ENCODE measurements at places on chromosomes 5 and 9. TPM values are rescaled to one million over a fixed set of nuclear protein-coding genes. Genes with fewer than 3 reads are reported as not detected.

The CA9 gene
- 0.21 TPM for polyA plus RNA-seq

The WNK2 gene
- not detected for polyA plus RNA-seq

The CNTFR gene
- polyA plus RNA-seq, result not detected

GRCh38 chr5:180135128-180135955 is 63.8 kb upstream of the RNF130 start:
- DNase-seq, result no peak

- no peak for DNase-seq
Measured at GRCh38 chr9:110476251-110476650, 103.3 kb downstream of the SVEP1 start.

DNA sequence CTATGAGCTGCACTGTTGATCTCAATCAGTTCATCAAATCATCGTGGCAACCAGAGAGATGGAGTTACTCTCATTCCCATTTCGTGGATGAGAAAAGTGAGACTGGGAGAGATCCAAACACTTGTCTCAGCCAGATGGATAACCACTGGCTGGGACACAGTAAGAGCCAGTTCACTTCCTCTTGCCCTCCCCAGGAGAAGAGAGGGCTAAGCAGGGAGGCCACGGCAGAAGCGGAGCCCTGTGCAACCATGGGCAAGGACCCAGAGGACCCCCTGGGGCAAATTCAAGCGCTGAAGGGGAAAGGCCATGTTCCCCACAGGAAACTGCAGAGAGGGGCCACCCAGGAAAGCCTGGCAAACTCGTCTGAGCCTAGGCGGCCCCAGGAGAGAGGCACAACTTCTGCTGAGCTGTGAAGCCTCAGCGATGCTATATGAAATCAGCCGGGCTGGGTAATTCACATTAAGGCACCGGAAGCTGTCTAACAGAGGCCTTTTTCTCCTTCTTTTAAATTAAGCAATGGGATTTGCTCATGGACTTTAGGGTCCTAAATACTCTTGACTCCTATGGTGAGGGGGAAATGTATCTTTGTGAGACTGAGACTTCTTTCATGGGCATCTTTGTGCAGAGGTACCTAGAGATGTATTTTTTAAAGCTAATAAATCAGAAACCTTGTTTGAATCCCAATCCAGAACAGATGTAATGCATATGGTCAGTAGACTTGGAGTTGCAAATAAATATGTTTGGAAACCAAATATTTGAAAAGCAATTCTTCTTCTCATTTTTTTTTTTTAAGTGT is 137.1 kb upstream of the SMIM23 start:
- DNase-seq, result no peak

DNA sequence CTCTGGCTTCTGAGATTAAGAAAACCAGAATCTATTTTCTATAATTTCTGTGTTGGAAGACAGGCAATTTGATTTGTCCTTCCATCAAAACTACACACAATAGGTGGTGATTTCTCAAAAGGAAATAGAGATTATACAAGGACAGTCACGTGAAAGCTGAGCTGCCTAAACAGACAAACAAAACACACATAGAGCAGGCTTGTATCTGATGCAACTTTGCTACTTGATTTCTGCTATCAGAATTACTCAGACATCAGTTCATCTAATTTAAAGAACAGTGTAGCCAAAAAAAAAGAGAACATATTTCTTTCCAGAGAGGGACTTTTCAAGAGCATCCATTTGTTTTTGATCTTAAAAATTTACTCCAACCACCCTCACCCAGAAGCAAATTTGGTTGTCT is 2128.3 kb upstream of the C9orf72 start:
- DNase-seq, result no peak

GRCh38 chr5:39519079-39519478 is 94.3 kb upstream of the DAB2 start:
- DNase-seq, result no peak

DNA sequence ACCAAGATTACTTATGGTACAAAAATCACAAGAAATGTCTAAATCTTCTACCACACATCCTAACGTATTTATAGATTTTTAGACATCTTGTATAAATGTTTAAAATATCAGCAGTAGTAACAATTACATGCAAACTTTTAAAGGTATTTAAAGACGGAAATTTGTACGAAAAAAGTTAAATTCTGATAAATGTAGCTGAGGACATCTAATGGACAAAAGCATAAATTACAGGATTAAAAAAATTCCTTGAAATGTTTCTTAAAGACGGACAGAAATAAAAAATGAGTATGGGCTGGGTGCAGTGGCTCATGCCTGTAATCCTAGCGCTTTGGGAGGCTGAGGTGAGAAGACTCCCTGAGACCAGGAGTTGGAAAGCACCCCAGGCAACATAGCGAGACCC is 15.8 kb downstream of the ERCC8 start:
- DNase-seq, result peak; percentile 13

GRCh38 chr5:134005417-134006061 is 764 bp upstream of the VDAC1 start:
- no peak for DNase-seq

All from endothelial cell of umbilical vein (primary cell).